ENCODE measurements at places on chromosomes 7 and 10.

GRCh38 chr10:120495226-120496009 is 38.4 kb downstream of the PLPP4 start:
- DNase-seq = no peak

DNA sequence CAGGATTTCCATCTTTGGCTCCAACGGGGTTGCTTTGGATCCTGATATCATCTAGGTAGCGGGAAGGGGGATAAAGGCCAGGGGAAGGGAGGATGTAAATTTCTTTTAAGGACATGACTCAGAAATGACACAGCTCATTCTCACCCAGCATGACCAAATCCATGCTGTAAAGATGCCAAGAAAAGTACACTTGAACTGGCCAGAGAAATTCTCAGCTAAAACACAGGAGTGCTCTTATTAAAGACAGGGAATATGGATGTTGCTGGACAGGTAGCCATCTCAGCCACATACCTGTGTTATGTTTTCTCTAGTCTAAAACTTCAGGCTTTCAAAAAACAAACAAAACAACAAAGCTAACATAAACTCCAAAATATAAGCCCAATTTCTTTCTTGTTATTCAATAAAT is 68.3 kb downstream of the NAMPT start:
- DNase-seq = peak; percentile 98

- DNase-seq = no peak
Observed at GRCh38 chr7:131498237-131498885, 58.1 kb downstream of the PODXL start.

- no peak for DNase-seq
Observed at GRCh38 chr10:74558897-74559296, 267.5 kb upstream of the KAT6B start.

- DNase-seq = no peak
Observed at GRCh38 chr7:132118641-132119040, 457.6 kb downstream of the PLXNA4 start.

DNA sequence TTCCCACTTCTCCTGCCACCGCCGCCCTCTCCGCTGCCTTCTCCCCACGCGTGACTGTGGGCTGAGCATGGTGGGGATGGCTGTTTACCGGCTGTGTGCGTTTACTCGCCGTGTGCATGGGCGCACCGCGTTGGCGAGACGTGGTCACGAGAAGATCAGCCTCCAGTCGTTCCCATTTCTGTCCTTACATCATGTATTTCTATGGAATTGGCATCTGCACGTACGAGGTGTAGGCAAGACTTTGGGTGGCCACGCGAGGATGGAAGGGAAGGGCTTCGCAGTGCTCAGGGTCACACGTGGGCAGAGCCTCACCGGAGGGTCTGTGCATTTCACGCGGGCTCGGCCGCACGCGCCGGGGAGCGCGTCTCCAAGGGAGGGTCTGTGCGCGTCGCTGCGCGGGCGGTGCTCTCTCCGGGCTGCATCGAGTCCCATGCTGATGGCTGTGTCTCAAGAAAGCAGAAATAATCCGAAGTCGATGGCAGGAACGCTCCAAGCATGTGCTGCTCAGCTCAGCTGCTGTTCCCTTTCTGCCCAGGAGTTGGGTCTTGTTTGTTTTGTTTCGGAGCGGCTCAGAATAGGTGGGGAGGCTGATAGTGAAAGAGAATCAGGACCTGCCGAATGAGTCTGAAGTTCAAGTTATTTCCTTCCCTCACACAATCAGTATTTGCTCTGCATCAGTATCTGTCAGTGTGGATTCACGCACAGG is 973 bp downstream of the CAMK1D start:
- DNase-seq = peak; percentile 35

DNA sequence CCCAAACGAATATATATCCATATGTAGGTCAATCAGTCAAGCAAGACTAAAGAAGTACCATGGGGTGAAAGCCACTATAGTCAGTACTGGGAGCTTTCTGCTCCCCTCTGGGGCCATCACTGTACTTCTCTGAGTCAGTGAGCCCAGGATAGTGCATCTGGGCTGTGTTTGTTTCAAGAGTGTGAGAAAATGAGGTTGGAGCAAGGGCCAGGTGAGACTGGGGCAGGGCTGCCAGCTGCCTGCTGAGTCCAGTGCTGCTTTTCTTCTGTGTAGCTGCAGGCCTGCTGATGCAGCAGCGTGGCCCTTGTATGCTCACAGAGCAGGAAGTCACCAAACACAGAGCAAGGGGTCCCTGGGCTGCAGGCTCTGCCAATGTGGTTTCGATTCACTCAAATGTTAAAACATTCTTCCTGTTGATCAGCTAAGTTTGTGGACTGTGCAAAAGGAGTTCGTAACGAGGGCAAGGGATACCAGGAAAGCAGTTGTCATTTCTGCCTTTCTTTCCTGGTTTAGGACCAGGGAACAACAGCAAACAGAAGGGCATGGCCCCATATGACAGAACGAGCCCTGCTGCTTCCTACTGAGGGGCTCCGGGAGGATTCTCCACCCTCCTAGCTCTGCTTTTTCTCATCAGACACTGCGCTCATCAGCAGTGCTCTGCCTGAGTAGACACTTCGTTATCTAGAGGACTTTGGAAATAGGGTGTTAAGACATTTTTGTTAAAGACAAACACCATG is 65.4 kb upstream of the TNS3 start:
- no peak for DNase-seq

DNA sequence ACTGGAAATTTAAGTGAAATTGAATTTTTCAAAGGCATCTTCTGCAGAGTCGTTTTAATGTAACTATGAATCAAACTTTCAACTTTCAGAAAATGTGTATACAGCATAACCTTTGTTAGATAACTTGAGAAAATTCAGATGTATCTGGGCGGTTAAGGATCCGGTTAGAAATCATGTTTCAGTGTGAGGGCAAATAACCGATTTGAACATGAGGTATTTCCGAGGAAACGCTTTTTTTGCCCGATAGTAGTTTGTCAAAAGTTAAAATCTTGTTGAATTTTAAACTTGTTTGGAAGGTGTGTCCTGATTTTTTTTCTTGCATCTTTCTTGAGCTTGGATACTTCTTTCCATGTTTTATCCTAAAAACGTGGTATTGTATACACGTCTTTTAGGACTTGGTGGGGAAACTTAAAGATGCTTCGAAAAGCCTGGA is 1.3 kb upstream of the BMI1 start:
- DNase-seq = no peak

- no peak for DNase-seq
Observed at GRCh38 chr7:30996883-30997282, 33.1 kb downstream of the GHRHR start.

- DNase-seq = peak; percentile 86
Observed at GRCh38 chr7:124085179-124085578, 52.3 kb upstream of the TMEM229A start.

DNA sequence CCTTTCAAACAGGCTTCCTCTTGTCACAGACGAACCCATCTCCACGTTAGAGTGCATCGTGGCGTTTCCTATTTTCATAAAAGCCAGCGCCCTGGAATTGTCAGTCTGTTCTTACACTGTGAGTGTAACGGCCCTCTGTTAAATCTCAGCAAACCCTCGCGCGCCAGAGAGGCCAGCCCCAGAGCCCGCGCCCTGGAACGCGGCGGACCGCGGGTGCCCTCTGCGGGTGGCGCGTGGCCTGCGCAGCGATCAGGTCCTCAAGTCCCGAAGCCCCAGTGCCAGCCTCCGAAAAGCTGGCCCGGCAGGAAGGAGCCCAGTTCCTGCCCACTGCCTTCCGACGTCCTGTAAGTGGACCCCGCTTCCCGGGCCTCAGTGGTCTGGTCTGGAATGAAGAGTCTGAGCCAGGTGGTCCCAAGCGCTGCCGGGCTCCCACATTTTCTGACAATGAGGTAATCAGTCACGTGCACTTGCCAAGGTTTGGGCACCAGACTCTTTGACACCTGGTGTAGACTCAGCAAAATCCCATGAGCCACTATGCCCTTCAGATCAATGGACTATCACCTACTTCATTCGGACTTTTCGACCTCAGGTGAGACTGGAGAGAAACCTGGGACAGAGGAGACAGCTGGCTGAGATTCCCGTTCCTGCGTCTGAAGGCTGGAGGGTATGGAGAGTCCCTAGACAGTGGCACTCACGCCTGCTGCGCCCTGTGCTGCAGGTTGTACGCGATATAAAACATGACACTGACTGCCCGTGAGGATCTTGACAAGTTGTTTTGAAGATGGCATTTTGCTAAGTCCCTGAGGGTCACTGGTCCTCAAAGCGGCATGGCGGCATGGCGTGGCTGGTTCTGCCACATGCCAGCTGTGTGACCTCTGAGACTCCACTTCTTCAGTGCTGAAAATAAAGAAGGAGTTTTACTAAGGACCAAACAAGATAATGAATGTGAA is 109.4 kb upstream of the LANCL2 start:
- DNase-seq = peak; percentile 86

GRCh38 chr7:1842321-1843221 is 172.5 kb downstream of the ELFN1 start:
- no peak for DNase-seq

GRCh38 chr7:67655168-67655567 is 658.5 kb downstream of the TYW1 start:
- no peak for DNase-seq

- peak; percentile 56 for DNase-seq
Observed at GRCh38 chr7:80916770-80917741, 1.8 kb downstream of the SEMA3C start.

GRCh38 chr7:28440055-28440601 is 27.8 kb downstream of the CREB5 start:
- DNase-seq = no peak

DNA sequence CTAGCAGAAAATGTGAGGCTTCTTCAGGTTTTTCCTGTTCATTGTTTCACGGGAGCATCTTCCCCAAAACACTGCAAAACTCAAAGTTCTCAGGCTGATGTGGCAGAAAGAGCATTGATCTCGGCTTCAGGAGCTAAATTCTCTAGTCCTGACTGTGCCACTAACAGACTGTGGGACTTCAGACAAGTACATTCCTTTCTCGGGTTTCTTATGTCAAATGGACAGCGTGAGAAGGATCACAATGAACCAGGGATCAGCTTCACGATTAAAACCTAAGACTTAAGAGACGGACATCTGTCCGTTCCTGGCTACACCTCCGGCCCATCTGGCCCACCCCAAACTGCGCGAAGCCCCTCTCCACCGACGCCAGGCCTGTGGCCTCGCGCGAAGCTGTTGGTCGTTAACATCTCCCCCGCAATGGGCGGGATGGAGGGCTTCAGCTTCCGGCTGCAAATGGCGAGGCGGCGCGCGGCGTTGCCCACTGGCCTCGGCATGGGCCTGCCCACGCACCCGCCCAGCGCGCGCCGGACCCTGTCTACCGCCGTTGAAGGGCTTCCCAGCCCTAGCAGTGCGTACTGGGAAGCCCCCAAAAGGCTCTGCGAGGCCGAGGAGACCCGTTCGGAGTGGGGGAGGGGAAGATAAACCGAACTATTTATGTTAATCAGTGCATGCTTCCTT is 549 bp upstream of the DDX50 start:
- DNase-seq = no peak

DNA sequence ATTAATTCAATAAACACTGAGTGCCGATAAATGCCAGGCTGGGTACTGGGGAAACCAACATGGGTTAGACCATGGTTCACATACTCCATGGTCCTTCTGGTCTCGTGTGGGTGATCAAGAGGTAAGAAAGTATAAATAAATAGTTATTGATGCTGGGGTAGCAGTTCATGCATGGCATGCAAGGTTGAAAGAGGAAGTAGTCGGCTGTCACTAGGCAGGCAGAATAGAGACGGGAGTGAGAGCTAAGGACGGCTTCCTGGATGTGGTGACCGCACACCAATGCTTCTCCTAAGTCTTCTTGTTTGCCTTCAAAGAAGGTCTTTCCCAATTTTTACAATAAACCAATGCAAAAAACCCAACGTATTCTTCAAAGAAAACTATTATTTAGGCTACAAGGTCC is 208.6 kb downstream of the ADAM12 start:
- DNase-seq = no peak

DNA sequence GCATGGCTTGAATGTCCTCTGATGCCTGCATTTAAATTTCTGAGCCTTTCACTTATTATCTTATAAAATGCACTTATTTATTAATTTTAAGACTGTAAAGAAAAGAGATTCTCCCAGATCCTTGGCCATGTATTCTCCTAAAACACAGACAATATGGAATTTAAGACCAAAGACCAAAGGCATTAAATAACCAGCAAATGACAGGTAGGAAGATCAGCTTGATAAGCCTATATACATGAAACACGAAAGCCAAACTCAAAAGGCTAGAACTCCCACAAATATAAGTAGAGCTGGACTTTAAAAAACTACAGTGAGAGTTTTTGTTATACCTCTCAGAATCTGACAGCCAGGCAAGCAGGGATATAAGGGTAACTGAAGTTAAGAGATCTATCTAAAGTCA is 5.1 kb downstream of the ANXA11 start:
- DNase-seq = no peak

GRCh38 chr7:153657182-153657800 is 394.9 kb upstream of the DPP6 start:
- DNase-seq = no peak

DNA sequence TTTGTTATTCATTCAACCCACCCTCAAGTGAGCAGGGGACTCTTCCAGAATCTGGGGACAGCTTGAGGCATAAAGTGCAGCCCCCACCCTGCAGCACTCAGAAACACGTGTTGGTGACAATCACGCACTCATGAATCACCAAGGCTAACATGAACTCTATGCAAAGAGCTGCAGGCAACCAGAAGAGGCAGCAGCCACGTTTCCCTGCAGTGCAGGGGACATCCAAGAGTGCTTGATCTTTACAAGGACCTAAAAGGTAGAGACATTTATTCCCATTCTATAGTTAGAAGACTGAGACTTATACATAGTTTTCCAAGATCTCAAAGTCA is 135.2 kb upstream of the GDF10 start:
- DNase-seq = no peak
